ENCODE measurements at places on chromosomes 6 and 20. TPM values are rescaled to one million over a fixed set of nuclear protein-coding genes. Genes with fewer than 3 reads are reported as not detected.

DNA sequence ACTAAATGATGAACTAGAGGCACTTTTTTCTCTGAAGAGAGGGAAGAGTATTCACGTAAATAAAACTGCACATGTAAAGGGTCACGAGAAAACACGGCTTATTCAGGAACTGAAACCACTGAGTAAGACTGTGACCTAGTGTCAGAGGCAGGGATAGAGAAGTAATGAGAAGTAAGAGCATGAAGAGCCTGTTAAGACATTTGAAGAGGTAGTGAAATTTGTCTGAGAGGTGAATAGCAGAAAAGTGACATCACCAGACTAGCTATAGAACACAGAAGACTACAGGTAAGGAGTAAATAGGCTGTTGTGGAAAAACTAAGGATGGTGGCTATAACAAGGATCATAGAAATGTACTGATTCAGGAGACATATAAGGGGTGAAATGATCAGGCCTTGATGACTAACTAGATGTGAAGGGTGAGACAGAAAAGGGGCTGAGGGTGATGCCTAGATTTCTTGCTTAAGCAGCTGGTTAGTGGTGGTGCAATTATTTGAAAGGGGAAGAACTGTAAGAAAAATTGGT lies 76.8 kb downstream of the REV3L start:
- no peak for DNase-seq

DNA sequence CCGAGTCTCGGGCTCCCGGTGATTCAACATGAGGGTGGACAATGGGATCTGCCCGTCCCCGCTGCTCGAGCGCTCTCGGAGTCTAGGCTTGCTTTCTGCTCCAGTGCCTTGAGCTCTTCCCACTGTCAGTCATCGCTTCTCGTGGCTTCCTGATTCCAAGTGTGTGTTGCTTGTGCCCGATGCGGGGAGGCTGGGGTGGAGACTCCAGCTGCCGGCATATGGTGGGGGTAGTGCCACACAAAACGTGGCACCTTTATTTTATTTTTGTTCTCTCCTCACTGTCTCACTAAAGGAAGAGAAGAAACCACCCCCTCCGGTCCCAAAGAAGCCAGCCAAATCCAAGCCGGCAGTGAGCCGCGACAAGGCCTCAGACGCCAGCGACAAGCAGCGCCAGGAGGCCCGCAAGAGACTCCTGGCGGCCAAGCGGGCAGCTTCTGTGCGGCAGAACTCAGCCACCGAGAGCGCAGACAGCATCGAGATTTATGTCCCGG lies 14.8 kb upstream of the MYL9 start:
- no peak for DNase-seq

DNA sequence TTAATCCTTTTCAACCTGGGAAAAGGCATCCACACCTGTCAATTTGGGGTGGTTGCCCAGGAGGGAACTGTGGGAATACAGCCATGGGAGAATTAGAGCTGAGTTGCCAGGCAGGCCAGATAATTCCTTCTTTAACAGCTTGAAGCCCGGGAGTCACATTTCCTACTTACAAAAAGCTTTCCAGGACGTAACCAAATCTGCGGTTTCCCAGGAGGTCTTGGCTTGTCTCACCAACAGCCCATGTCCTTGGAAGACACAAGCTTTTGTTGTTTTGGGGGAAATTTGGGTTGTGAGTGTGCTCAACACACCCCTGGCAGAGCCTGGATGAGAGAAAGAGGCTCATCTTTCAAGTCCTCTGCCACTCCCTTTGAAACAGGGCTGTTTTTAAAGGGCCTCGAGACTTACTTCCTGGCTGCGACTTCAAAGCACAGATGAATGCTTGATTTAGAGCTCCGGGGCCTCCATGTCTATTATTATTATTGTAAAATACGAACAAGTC lies 465.9 kb upstream of the BTBD3 start:
- no peak for DNase-seq

GRCh38 chr6:41693281-41694240 lies 41.8 kb downstream of the TFEB start:
- DNase-seq, result no peak

GRCh38 chr6:53894091-53894490 lies 99.3 kb downstream of the LRRC1 start:
- no peak for DNase-seq

- DNase-seq, result no peak
Measured at GRCh38 chr6:142218446-142218845, 71.4 kb downstream of the VTA1 start.

The OVOL2 gene
- polyA plus RNA-seq, result not detected

GRCh38 chr6:12175626-12176025 lies 114.5 kb upstream of the EDN1 start:
- no peak for DNase-seq

The GPLD1 gene
- polyA plus RNA-seq, result 0.94 TPM

DNA sequence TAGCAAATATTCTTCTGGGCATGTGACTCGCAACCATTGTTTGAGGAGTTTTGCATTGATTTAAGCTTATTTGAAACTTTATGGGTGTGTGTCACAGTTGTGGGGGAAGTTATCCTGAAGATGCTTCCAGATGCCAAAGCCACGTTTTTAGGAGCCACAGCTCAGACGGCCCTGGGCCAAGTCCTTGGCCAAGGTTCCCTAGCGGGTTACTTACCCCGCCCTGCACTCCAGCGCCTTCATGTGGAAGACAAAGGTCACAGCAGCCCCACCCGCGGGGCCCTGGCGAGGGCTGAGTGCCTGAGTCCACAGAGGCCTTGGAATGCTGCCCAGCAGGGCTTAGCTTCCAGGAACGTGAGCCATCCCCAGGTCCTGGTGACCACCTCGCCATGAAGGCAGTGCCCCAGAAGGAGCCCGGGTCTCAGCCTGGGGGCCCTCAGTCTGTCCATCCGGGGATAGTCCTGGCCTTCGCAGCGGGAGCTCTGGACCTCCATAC lies 308.3 kb downstream of the CDH4 start:
- no peak for DNase-seq

- DNase-seq, result no peak
Measured at GRCh38 chr20:57666834-57667157, 43.0 kb downstream of the PMEPA1 start.

The NHSL1 gene
- polyA plus RNA-seq, result not detected

DNA sequence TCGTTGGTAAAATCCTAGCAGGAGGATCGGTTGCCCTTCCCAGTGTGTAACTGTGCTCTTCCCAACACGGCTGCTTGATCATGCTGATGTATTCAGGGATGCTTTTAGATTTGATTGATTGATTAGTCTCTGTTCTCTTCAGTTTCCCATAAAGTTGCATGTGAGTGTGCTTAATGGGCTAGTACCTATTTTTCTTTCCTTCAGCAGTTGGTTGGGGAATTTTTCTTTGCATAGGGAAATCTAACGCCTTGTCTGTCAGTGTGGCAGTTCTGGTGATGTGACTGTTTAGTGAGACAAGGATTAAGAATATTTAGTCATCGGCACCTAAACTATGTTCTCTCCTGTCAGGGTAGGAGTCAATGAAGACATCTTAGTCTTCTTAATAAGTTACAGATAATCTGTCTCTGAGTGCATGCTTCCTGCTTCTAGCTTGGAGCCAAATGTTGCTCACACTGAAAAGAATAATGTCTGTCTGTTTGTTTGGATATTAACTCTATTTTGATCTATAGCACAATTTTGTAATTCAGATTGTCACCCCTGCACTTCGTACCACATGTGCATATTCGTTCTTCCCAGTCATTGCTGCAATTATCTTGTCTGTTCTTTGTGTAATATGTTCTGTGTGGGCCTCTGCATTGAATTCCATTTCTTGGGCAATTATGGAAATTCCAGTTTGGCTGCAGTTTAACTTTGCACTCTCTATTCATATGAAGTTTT lies 169.9 kb downstream of the EDN1 start:
- DNase-seq, result no peak

DNA sequence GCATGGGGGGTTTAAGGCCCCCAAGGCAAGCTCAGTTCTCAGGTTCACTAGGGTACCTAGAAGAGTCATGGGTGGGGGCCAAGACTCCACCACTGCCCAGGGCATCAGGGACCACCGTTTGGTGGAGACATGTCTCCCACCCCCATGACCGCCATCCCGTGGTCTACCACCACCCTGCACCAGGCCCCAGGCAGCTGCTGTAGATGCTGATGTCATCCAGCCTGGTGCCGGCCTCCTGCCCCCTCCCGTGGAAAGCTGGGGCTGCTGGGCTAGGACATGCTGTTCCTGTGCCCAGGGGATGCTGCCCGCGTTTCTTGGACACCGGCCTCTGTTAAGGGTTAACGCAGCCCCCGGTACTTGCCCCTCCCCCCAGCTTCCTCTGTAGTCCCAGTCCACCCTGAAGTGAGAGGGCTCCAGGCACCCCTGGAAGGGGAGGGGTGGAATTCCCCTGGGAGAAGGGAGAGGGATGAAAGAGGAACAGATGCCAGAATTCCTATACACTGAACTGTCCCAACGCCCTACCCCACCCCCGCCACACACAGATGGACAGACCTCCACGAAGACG lies 587 bp downstream of the IP6K3 start:
- no peak for DNase-seq

All from naive thymus-derived CD4-positive, alpha-beta T cell (primary cell).